Jurkat, Clone E6-1 (cell line): ENCODE measurements at places on chromosomes 11 and 22.

DNA sequence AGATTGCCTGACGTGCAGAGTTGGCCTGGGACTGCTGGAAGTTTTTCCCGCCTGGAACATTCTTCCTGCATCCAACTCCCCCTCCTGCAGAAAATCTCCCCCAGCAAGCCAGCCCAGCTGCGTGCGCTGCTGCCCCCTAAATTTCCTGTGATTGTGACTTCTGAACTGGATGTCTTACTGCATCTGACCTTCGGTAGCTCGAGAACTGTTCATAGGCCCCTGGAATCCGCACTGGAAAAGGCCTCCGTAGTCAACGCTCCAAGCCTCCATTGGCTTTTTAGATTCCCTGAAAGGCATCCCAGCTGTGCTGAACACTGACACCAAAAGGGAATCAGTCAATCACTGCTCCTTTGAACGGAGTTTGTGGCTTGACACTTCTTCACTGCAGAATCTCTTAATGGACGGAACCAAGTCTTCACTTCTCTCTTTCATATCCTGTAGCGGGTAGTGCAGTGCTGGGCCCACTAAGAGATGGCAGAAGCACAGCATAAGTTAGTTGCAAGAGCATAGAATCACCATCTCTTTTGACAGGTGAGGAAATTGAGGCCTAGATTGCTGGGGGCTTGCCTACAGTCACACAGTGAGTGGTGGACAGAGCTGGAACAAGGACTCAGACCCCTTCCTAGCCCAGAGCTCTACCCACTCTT, 14.2 kb upstream of the RASD2 start:
- DNase-seq, result no peak

GRCh38 chr22:47616396-47617020, 854.1 kb downstream of the TBC1D22A start:
- DNase-seq, result no peak

GRCh38 chr11:76096552-76096951, 109.8 kb downstream of the WNT11 start:
- DNase-seq, result no peak

DNA sequence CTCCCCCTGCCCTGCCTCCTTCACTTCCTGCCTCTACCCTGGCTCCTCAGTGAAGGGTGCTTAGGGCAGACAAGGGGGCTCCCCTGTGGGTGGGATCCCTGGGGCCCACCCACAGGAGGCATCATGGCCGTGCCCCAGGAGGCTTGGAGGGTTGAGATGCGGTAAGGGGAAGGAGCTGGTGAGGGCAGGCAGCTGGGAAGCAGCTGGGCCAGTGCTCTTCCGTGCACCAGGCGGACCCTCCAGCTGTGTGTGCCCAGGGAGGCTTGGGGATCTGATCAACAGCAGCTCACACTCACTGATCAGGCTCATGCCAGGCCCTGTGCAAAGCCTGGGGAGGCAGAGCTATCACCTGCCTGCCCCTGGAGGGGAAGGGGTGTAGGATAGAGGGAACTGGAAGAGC, 59.3 kb upstream of the TTLL12 start:
- DNase-seq, result no peak

- no peak for DNase-seq
Measured at GRCh38 chr11:83659466-83659865, 373.3 kb upstream of the CCDC90B start.

DNA sequence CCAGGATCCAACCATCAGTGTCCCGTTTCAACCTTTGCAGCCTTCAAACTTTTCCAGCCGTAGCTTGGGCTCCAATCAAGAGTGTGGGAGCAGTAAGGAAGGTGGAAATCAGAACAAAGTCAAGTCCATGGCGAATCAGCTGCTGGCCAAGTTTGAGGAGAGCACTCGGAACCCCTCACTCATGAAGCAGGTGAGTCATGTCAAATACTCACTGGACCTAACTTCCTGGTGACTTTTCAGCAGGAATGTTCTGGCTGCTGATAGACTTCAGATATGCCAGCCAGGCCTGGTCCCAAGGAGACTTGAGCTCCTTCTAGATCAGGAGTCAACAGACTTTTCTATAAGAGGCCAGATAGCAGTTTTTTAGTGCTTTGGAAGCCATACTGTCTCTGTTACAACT, 129.0 kb downstream of the MICAL2 start:
- DNase-seq, result no peak

GRCh38 chr11:95930948-95931347, 7.0 kb upstream of the MTMR2 start:
- no peak for DNase-seq

GRCh38 chr11:82865841-82866240, 34.4 kb downstream of the PRCP start:
- DNase-seq, result no peak

DNA sequence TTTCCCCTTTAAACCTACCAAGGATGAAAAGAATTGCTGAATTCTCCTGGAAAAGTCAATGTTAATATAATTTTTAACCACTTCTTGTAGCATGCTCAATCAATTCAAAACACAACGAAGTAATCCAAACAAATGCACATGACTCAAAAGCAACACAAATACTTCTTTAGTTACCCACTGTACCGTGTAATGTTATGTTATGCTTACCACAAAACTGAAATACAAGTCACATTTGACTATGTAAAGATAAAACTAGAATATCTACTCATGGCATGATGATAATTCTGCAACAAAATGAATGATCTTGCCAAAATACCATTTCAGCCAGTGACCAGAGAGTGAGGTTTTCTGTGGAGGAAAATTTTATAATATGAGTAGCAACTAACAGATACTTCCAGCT, 587.0 kb downstream of the DLG2 start:
- DNase-seq, result no peak

- DNase-seq, result peak; percentile 17
Measured at GRCh38 chr11:105609341-105609781, 512 bp upstream of the GRIA4 start.

- no peak for DNase-seq
Measured at GRCh38 chr11:70710601-70711000, 312.3 kb downstream of the CTTN start.

DNA sequence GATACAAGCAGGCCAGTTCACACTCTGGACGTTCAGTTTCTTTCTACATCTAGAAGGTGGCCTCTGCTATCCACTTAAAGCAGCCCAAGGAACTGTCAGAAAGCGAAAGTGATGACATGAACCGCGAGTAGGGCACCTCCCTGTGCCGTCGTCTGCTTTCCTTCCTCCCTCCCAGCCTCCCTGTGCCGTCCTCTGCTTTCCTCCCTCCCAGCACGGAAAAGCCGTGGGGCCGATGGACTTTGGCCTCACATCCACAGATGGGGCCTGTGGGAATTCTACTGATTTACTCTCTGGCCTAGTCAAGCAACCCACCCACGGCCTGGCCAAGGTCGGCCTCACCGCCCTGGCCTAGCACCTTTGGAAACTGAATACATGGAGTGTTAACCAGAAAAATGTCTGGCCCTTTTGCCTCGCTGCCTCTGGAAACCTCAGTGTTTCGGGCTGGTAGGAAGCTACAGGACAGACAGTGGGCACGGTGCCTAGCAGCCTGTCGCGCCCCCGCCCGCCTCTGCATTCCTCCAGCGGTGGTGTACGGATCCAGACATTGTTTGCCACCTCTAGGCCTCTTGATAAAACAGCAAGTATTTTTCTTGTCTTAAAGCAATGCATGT, 14.2 kb downstream of the PEX26 start:
- no peak for DNase-seq

- DNase-seq, result no peak
Measured at GRCh38 chr11:57402188-57403002, 11.9 kb upstream of the PRG2 start.

DNA sequence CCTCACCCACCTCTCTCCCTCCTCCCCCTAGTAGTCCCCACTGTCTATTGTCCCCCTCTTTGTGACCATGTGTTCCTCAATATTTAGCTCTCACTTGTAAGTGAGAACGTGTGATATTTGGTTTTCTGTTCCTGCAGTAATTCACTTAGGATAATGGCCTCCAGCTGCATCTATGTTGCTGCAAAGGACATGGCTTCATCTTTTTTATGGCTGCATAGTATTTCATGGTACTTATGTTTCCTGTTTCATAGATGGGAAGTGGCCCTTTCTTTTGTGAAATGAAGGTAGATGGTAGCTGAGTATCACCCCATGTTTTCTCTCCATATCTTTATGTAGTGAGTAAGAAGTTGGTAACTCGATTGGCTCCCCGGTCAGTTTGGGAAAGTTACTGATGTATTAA, 66.6 kb upstream of the CREB3L1 start:
- no peak for DNase-seq

GRCh38 chr11:612201-612960, 3.4 kb downstream of the IRF7 start:
- DNase-seq, result no peak

GRCh38 chr11:46609386-46609785, 7.6 kb downstream of the HARBI1 start:
- no peak for DNase-seq

- DNase-seq, result no peak
Measured at GRCh38 chr11:81966340-81966739, 767.3 kb downstream of the FAM181B start.

GRCh38 chr11:132960273-132961078, 571.8 kb downstream of the OPCML start:
- DNase-seq, result no peak

GRCh38 chr22:38477585-38477984, 9.7 kb downstream of the KDELR3 start:
- DNase-seq, result no peak

DNA sequence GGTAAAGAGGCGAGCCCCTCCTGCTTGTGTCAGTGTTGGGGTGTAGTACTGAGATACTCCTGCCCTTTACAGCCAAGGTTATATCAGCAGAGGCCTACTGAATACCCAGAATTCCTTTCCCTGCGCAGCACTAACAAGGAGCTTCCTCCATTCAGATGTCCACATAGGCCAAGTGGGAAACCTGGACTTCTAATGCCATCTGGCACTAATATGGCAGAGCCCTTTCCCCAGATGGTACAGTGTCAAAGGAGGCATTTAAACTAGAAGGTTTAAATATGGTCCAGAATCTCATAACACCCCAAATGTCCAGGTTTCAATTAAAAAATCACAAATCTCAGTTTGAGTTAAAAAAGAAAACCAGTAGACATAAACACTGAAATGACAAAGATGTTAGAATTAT, 68.8 kb downstream of the USP47 start:
- DNase-seq, result no peak

DNA sequence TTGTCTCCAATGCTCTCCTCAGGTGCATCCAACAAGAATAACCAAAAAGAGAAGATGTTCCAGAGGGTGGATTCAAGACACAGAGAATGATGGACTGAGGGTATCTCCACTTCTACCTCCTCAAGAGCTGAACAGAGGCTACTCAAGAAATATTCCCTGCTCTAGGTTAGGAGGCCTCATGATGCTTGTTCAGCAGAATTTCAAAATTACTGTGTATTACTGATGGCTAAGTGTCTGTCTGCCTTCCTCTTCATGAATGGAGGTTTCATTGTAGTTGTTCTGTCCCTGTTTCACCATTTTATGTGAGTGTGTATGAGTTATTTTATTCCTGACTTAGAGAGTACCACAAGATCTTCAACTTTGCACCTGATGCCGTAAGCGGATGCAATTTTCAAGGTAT, 76.8 kb downstream of the JRKL start:
- no peak for DNase-seq

- DNase-seq, result no peak
Measured at GRCh38 chr11:71566081-71566620, 788 bp downstream of the KRTAP5-10 start.

GRCh38 chr11:16242806-16243205, 113.5 kb downstream of the SOX6 start:
- DNase-seq, result no peak
